Activated CD4-positive, CD25-positive, alpha-beta regulatory T cell treated with anti-CD3 and anti-CD28 coated beads, Interleukin-2, amount 50 U/mL, for 72 hours (primary cell): ENCODE measurements at places on chromosomes 6 and 20.

GRCh38 chr6:116349216-116349615 is 21.5 kb upstream of the DSE start:
- DNase-seq, result no peak

DNA sequence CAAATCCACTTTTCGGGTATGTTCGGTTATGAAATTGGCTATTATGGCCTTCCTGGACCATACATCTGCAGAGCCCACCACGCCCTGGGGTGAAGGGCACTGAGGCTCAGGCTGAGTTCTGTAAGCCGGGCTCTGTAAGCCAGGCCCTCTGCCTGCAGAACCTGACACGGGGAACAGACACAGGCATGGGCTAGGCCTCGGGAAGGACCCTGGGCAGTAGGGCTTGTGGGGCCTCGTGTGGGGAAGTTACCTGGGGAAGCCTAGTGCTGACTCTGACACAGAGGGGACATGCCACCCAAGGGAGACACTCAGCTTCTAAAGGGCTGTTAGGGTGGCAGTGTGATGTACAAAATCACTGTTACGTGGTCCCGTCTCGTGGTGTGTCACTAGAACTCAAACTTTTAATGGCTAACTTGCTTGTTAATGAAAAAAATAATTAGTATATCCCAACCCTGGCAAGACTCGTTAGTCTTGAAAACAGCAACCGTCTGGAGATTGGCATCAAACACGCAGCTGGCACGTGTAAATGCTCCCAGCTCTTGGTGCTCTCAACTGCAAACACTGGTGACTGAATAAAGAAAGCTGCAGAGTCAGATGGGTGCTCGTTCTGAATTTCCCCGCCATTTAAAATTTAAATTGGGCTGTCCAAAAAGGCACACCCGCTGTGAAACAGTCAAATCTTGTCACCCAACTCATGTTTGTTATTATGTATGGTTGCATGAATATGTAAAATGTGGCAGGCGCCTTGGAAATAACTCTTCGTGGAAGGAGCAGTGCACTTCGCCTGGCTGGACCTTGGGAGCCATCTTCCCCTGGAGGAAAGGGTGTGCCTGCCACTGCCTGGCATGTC is 23.6 kb upstream of the TCFL5 start:
- DNase-seq, result no peak

GRCh38 chr6:42440778-42441696 is 10.7 kb downstream of the TRERF1 start:
- no peak for DNase-seq

DNA sequence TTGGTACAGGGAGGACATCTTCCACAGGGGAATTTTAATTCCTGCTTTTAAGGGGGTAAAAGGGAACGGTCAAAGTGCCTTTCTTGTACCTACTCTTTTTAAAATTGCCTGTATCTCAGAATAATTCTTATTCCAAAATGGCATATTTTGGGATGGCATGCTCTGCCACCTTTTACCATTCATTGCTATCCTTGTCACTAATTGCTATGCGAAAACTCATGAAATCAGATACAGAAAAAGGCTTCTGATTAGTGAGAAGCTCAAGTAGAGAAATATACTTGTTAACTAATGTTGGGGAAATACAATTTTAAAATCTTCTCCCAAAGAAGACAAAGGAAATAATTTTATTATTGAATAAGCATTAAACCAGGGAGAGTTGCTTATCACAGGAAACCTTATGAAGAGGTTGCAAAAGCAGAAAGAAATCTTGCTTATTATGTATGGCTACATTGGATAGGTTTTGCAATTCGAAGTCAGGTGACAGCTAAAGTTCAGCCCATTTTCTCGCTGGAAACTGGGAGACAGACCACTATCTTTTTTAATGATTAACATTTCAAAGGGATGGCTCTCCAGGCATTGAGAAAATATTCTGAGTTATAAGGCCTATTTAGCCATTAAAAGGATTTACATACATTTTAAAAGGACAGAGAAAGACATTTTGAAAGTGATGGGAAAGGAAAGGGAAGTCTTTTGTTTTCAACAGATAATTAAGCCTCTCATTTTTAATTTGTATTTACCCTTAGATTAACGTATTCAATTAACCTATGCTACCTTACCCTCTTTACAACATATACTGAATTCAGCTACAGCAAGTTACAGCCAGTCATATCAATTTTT is 110.3 kb upstream of the PRSS16 start:
- DNase-seq, result no peak
